ENCODE measurements at places on chromosomes 7 and 10.

- DNase-seq, result no peak
Measured at GRCh38 chr7:112411186-112411795, 39.0 kb upstream of the IFRD1 start.

- no peak for DNase-seq
Measured at GRCh38 chr7:136964347-136964746, 95.9 kb downstream of the CHRM2 start.

GRCh38 chr7:4742051-4742573 lies 33.3 kb upstream of the AP5Z1 start:
- DNase-seq, result no peak

DNA sequence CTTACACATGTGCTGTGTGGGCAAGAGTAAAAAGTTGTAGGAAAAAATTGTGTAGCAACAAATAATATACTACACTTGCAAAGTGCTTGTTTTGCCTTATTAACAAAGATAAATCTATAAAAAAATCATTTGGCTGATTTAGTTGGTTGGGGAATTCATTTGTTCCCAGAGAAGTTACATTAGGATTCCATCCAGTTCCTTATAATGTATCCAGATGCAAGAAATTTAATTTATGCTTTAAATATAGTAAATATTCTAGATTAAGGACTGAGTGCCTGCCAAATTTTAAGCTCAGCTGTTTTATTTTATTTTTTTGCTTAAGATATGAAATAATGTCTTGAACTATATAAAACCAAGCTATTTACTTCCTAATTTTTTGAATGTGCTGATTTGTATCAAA lies 1169.9 kb downstream of the NXPH1 start:
- no peak for DNase-seq

DNA sequence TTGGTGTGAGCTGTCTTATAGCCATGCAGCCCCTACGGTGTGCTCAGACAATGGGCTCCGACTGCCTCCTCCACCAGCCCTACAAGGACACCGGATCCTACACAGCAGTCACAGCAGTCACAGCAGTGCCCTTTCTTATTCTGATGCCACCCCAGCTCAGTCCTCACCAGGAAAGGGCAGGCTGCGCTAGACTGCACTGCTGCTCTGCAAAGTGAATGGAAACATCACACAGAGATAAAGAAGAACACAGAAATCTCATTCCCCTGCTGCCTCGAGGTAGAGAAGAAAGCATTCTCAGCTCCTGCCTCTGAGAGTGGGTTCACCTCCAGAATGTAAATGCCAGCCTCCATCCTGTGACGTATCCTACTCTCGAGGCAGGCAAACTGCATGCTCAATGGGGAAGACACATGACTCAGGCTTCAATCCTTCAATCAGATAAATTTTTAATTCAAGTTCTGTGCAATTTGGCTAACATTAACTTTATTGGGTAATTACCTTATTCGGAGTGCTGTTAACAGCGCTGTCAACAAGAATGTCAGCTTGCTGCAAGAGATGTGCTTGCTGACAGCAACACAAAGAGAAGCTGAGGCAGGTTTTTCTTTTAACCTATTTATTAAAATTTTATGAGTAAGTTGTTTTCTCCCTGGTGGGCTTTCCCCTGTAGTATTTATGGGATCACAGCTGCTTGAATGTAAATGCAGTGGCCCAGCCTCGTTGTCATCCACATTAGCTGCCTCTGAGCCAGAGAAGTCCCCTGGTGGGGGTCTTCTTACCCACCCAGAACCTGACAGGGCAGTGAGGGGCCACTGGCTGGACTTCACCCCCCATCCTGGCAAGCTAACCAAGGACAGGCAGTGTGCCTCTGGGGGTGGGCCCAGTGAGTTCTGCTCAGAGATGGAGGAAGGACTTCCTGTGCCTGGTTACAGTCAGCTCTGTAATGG lies 241.3 kb upstream of the KMT2E start:
- DNase-seq, result no peak
